ENCODE measurements at places on chromosomes 3 and 15.

- DNase-seq = no peak
Measured at GRCh38 chr3:69406163-69406562, 20.3 kb upstream of the FRMD4B start.

DNA sequence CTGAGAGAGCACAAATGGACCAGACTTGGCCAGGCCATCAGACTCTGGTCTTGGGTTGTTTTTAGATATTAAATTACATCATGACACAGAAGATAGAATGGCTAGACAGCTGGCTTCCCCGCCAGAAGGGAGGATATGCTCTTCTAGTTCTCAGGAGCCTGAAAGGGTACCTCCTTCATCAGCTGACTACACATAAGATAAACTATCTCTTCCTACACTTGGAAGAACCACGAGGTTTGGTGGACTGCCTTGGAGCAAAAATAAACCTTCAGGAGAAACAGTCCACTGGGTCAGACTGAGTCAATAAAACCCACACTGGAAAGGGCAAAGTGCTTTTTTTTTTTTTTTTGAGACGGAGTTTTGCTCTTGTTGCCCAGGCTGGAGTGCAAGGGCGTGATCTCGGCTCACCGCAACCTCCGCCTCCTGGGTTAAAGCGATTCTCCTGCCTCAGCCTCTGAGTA, 26.3 kb upstream of the DYNC1LI1 start:
- DNase-seq = no peak

- DNase-seq = no peak
Measured at GRCh38 chr3:81823882-81824395, 62.5 kb upstream of the GBE1 start.

DNA sequence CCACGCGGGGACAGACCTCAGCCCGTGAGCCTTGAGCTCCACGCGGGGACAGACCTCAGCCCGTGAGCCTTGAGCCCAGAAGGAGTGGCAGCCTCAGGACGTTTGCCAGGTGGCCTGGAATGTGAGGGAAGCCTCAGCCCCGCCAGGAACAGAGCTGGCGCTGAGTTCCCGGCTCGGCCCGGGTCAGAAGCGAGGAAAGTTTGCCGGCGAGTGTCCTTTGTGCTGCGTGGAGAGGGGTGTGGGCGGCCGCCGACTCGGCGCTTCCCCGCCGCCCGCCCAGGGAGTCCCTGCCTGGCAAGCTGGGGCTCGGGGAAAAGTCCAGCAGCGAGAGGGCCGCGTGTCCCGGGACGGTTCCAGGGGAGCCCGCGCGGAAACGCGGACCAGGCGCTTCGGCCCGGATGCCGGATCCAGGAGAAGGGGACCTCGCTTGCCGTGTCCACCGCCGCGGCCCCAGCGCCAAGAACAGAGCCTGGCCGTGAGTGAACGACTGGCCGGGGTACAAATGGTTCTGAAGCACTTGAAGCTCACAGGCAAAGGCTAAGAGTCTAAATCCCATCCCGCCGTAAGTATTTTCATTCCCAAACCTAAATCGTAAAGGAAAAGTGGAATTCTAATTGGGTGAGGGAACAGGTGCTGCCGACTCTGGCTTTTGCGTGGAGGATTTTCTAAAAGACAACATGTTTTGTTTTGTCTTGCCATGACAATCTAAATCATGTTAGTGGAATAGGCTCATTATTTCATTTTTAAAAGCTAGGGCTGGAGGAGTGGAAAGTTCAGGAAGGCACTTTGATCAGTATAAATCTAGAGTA, 1.7 kb downstream of the LRRN1 start:
- peak; percentile 12 for DNase-seq

- no peak for DNase-seq
Measured at GRCh38 chr3:47010111-47010712, 30.7 kb downstream of the NBEAL2 start.

GRCh38 chr3:193333229-193333628, 45.3 kb downstream of the ATP13A5 start:
- DNase-seq = no peak

All from amygdala (tissue), 56 donors.